ENCODE measurements at places on chromosomes 3 and 15. TPM values are rescaled to one million over a fixed set of nuclear protein-coding genes. Genes with fewer than 3 reads are reported as not detected.

SEMA7A gene
- 74.9 TPM for total RNA-seq

ETFA gene
- 160 TPM for total RNA-seq

CKMT1A gene
- 1.7 TPM for total RNA-seq

CRYGS gene
- 3.4 TPM for total RNA-seq

MCF2L2 gene
- 3.9 TPM for total RNA-seq

CEP19 gene
- total RNA-seq: 3.2 TPM

SLC51B gene
- not detected for total RNA-seq

GOLGA6L9 gene
- 8.1 TPM for total RNA-seq

JAGN1 gene
- 32.5 TPM for total RNA-seq

DUOX1 gene
- total RNA-seq: not detected

ROPN1 gene
- total RNA-seq: not detected

CCDC50 gene
- total RNA-seq: 80.9 TPM

SNTN gene
- not detected for total RNA-seq

EFCAB12 gene
- total RNA-seq: 0.12 TPM

SLC27A2 gene
- total RNA-seq: 8.1 TPM

GPR62 gene
- not detected for total RNA-seq

GOLGA6L25 gene
- not detected for total RNA-seq

HESX1 gene
- total RNA-seq: not detected

MYL3 gene
- not detected for total RNA-seq

GOLGA6L4 gene
- 0.73 TPM for total RNA-seq

GREM1 gene
- 1.6 TPM for total RNA-seq

MAGEL2 gene
- not detected for total RNA-seq

ATP2B2 gene
- not detected for total RNA-seq

DNASE1L3 gene
- total RNA-seq: 0.63 TPM

SLC9C1 gene
- not detected for total RNA-seq

PLA2G4D gene
- 0.17 TPM for total RNA-seq

PTX3 gene
- 27.3 TPM for total RNA-seq

SH2D7 gene
- total RNA-seq: not detected

AADAC gene
- total RNA-seq: not detected

IL17RC gene
- 116 TPM for total RNA-seq

OR5K4 gene
- not detected for total RNA-seq

EIF4E3 gene
- 2.5 TPM for total RNA-seq

MYO5C gene
- 16.7 TPM for total RNA-seq

CELF6 gene
- total RNA-seq: not detected

CHD2 gene
- total RNA-seq: 50.6 TPM

PIAS1 gene
- total RNA-seq: 13.8 TPM

ANKRD63 gene
- 1.4 TPM for total RNA-seq

ATP13A4 gene
- total RNA-seq: not detected

THPO gene
- total RNA-seq: not detected

MST1 gene
- total RNA-seq: 2.8 TPM

OR5K2 gene
- not detected for total RNA-seq

TEX9 gene
- 3.3 TPM for total RNA-seq

STT3B gene
- total RNA-seq: 153 TPM

ZNF502 gene
- not detected for total RNA-seq

TM4SF18 gene
- 0.40 TPM for total RNA-seq

PDCD7 gene
- 9.5 TPM for total RNA-seq

PLA2G4E gene
- total RNA-seq: not detected

CSTA gene
- not detected for total RNA-seq

TERC gene
- 544 TPM for total RNA-seq

PLSCR2 gene
- total RNA-seq: not detected

Data from PC-3 (cell line).